Effector memory CD8-positive, alpha-beta T cell (primary cell): ENCODE measurements at places on chromosomes 2 and 18.

DNA sequence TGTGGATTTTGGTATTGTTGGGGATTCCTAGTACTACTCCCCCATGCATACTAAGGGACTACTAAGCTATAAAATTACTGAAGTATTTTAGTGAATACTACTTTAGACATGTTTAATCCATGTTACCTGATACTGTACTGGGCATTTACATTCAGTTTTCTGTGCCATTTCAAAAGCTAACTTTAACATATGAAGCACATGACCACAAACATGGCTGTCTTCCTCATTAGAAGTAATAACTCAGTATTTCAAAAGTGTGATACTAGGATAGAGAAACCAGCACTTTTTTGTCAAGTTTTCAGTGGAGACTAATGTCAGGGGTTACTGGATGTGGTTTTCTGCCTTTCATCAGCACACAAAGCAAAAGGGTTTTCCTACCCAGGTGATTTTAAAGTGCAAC, 27.9 kb downstream of the WDR33 start:
- no peak for DNase-seq

DNA sequence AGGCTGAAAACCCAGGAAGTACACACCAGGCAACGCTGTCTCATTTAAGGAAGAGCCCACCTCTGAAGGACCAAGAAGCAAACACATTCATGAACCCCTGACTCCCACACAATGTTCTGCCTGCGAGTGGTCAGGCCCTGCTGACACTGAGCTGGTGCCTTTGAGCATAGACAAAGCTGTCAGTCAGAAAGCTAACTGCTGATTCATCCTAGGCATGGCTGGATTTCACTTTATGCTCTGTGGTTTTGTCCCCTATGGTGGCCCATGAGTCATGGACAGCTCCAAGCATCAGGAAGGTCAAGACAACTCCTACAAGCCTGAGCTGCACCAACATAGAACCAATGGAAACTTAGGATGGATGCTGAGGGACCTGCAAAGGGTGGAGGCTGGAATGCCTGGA, 78.9 kb downstream of the UXS1 start:
- DNase-seq = no peak

- DNase-seq = no peak
Measured at GRCh38 chr2:100630473-100630977, 67.7 kb downstream of the PDCL3 start.

- DNase-seq = no peak
Measured at GRCh38 chr2:117856415-117857210, 42.1 kb downstream of the DDX18 start.

DNA sequence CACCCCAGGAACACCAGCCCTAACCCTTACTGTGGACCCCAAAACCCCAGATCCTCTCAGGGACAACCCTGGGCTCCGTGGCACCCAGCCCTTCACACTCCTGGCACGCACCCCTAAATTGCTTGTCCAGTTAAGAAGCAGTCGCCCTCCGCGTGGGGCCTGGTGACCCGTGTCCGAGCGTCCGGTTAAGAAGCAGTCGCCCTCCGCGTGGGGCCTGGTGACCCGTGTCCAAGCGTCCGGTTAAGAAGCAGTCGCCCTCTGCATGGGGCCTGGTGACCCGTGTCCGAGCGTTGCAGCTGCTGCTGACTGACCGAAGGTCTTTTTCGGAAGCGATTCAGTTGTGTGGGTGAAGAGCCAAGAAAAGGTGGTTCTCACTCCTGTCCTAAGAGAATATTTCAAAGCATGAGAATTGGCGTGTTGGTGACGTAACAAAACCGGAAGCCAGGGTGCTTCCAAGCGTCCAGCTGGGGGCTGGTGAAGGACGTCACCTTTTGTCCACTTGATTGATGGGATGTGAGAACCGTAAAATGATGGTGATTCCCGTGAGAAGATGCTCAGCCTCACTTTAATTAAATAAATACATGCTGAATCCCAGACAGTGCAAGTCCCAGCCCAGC, 70.5 kb downstream of the KCNG2 start:
- DNase-seq = no peak

DNA sequence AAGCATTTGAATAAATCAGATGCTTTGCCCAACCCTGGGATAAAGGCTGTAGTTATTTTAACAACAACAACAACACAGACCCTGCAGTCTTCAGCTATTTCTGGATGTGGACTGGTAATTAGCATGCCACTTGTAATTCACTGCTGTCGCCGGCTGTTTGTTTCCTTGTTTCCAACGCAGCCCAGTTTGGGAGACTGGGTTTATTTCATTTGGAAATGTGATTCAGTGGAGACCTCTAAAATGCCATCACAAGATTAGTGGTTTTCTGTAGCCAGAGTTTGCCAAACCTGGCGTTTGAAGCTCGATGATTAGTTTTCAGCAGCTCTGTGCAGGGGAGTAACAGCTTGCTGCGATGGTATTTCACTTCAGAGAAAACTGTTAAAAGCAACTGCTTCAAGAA, 83.5 kb downstream of the LDLRAD4 start:
- DNase-seq = no peak

DNA sequence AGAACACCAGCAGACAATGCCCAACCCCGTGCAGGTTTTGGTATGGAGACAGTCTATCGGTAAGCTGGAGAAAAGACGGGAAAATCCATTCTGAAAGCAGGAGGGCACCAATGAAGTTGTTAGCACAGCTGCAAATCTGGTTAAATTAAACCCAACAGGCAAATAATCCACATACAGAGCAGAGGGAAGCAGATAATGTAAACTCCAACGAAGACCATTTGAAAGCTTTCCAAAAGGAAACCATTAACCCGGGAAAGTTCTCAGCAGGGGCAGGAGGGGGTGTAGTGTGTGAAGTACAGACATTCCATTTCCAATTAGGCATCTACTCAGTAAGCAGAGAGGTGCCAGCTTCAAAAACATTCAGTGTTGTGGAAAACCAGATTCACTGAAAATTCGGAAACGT, 10.3 kb downstream of the EDAR start:
- no peak for DNase-seq

DNA sequence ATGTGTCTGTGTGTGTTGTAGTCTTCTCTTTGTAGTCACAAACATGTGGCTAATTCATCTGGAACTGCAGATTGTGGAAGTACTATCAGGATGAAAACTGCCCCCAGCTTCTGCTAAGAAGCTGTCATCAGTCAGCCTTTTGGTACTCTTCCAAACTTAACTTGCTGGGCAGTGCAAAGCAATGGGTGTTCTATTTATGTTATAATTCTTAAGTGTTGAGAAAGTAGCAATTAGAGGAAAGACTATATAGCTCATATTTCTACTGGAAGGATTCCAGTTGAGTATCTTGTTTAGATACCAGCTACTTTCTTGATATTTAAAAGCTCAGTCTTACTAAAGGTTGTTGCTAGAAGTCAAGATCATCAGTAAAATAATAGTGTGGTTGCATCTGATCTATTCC, 52.1 kb downstream of the SLC38A11 start:
- no peak for DNase-seq

- DNase-seq = no peak
Measured at GRCh38 chr2:50345701-50346591, 686.0 kb downstream of the NRXN1 start.

GRCh38 chr18:74411475-74411874, 45.6 kb downstream of the DIPK1C start:
- DNase-seq = no peak
